ENCODE measurements at places on chromosomes 5 and 9. TPM values are rescaled to one million over a fixed set of nuclear protein-coding genes. Genes with fewer than 3 reads are reported as not detected.

SLC45A2 gene
- total RNA-seq, result 2.1 TPM

GRXCR2 gene
- not detected for total RNA-seq

SPEF2 gene
- total RNA-seq, result 11.5 TPM

MYMK gene
- not detected for total RNA-seq

TOR4A gene
- 2.7 TPM for total RNA-seq

SGCD gene
- total RNA-seq, result 4.0 TPM

ENDOG gene
- total RNA-seq, result 30.8 TPM

OR1Q1 gene
- total RNA-seq, result not detected

CFAP90 gene
- 5.3 TPM for total RNA-seq

FOXB2 gene
- 0.24 TPM for total RNA-seq

ZNG1F gene
- 15.8 TPM for total RNA-seq

NR5A1 gene
- total RNA-seq, result 0.26 TPM

ZNF483 gene
- 11.7 TPM for total RNA-seq

SPATA31A3 gene
- total RNA-seq, result not detected

HAPLN1 gene
- total RNA-seq, result 5.5 TPM

NPDC1 gene
- total RNA-seq, result 70.3 TPM

GNE gene
- 16.3 TPM for total RNA-seq

SHC3 gene
- 5.3 TPM for total RNA-seq

SQSTM1 gene
- total RNA-seq, result 133 TPM

ECM2 gene
- 0.24 TPM for total RNA-seq

DDX4 gene
- total RNA-seq, result not detected

SLC34A1 gene
- total RNA-seq, result 0.12 TPM

NOTCH1 gene
- 53.1 TPM for total RNA-seq

NUTM2G gene
- total RNA-seq, result not detected

GABRA1 gene
- total RNA-seq, result 1.8 TPM

ATP6V0E1 gene
- 227 TPM for total RNA-seq

ANKRA2 gene
- total RNA-seq, result 23.2 TPM

ARL15 gene
- 16.9 TPM for total RNA-seq

CDH12 gene
- total RNA-seq, result 7.8 TPM

TLR4 gene
- 2.7 TPM for total RNA-seq

NDUFB6 gene
- 42.9 TPM for total RNA-seq

TSLP gene
- total RNA-seq, result not detected

SLC25A2 gene
- 0.92 TPM for total RNA-seq

COL23A1 gene
- 15.5 TPM for total RNA-seq

TAF11L10 gene
- not detected for total RNA-seq

NAA35 gene
- total RNA-seq, result 32.9 TPM

IFNA13 gene
- total RNA-seq, result not detected

TRIM14 gene
- 18.8 TPM for total RNA-seq

PCDHGB5 gene
- 2.6 TPM for total RNA-seq

GGTA1 gene
- total RNA-seq, result not detected

CDC20B gene
- 0.38 TPM for total RNA-seq

KCNIP1 gene
- 5.3 TPM for total RNA-seq

PDLIM4 gene
- 40.0 TPM for total RNA-seq

ADAMTS12 gene
- 32.1 TPM for total RNA-seq

PDE6A gene
- not detected for total RNA-seq

SPINK13 gene
- not detected for total RNA-seq
